ENCODE measurements at places on chromosomes 7 and 10.
A peak's percentile ranks its signal among the peaks of the same experiment; 100 is the strongest.

DNA sequence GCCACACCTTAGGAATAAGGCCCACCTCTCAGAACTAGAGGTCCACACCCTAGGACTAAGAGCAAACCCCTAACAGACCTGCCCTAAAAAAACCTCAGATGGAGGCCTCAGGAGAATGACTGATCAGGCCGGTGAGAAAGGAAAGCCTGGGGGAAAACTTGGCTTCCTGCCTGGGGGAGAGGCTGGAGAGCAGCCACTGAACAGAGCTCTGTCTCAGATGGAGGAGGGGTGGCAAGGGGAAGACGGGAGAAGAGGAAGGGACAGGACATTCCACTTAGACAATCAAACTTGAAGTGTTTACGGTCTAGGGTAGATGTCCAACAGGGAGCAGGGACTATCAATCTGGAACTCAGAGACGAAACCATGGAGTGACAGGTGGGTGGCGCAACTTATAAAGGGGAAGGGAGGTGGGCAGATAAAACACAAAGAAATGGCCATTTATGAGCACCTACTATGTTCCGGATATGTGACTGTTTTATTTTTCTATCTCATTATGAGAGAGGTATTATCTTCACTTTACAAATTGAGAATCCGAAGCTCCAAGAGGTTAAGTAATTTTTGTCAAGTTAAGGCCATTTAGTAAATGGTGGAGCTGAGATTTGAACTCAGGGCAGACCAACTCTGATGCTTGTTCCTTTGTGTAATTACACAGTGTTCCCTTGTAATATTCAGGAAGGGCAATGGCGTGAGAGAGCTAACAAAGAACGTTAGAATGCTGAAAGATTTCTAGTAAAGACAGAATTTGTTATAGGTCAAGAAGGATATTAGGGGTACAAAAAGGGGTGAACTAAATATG lies 82.6 kb downstream of the DNMBP start:
- DNase-seq: no peak

DNA sequence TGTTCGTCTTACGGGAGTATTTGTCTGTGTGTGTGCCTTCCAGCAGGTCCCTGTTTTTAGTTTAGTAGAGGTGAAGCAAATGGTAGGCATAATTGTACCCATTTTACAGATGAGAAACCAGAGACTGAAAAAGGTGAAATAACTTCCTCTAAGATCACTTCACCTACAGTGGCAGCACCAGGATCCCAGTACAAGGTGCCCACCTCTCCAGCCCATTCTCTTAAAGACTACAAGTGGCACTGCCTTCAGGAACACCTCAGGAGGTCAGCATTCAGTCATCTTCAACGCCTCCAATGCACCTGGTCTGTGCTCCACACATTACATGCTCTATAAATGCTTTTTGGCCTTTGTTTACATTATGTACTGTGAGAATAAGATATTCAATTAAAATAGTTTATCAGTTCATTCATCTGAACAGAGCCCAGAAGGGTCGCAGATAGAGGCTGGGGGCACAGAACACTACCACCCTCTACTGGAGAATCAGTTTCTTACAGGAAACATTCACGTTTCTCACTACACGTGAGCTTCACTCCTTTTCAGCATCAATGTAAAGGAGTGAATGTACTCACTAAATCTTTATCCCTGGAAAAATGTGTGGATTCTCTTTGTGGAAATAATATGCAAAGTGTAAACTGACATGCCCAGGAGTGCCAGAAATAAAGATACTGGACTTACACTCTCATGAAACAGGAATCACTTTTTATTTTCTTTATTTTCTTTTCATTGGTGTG lies 45.5 kb upstream of the ABLIM1 start:
- DNase-seq: no peak

GRCh38 chr7:45918556-45918955 lies 2.5 kb downstream of the IGFBP3 start:
- no peak for DNase-seq

DNA sequence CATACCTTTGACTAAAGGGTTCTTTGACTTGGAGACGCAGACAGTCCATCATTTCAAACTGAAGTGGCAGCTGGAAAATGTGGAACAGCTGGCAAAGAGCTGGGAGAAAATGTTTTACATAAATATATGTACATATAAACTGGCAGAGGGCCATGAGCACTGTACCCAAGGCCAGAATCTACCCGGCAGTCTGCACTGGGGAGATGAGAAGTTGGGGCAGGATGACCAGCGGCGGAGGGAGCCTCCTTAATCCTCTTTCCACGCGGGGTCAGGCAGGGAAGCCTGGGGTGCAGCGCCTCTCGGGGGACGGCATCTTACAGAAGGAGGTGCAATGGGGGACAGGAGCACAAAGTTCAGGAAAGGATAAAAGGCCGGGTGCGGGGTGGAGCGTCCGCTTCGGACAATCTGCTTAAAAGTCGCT lies 1.3 kb downstream of the GLI3 start:
- no peak for DNase-seq

GRCh38 chr7:158957921-158958491 lies 101.6 kb downstream of the DYNC2I1 start:
- DNase-seq: no peak

DNA sequence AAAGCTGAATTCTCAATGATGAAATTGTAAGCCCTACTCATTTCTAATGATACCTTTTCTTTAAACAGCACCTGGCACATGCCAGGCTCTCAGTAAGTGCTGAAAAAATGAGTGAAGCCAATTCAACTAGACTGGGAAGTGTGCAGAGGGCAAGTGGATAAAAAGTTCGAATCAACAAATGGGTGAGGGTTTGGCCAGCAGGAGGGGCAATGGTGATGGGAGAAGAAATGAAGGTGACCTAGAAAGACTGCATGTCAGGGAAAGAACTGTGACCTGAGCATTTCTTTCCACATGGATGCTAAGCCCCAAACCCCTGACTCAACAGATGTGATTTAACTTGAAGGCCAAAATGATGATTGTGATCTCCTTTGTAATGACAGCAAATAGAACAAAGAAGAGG lies 54.6 kb downstream of the DKK1 start:
- DNase-seq: no peak

GRCh38 chr10:1963341-1963740 lies 226.0 kb upstream of the ADARB2 start:
- DNase-seq: no peak

- no peak for DNase-seq
These were observed 12.5 kb upstream of the CALD1 start for GRCh38 chr7:134766779-134767519.

DNA sequence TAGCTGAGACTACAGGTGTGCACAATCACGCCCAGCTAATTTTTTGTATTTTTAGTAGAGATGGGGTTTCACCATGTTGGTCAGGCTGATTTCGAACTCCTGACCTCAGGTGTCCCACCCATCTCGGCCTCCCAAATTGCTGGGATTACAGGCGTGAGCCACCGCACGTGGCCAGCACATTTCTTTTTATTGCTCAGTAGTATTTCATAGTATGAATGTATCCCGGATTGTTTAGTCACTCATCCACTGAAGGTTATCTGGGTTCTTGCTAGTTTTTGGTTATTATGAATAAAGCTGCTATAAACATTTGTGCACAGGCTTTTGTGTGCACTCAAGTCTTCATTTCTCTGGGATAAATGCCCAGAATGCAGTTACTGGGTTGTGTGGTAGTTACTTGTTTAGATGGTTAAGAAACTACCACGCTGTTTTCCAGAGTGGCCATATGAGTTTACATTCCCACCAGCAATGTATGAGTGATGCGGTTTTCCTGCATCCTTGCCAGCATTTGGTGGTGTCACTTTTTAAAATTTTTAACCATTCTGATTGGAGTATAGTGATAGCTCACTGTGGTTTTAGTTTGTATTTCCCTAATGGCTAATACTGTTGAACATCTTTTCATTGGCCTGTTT lies 275.8 kb upstream of the LYZL1 start:
- no peak for DNase-seq

DNA sequence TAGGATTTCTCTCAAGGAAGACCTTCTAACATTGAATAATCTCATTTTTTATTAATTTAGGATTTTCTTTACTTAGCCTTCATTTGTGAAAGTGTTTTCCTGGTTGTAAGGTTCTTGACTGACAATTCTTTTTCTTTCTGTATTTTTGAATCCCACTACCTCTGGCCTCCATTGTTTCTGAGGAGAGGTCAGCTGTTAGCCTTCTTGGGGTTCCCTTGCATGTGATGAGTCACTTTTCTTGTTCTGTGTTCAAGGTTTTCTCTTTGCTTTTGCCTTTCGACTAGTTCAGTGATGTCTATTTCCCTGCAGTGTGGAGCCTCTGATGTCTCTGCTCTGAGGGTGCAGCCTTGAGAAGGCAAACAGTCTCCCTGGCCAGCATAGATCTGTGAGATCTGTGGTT lies 304.1 kb upstream of the ZNF32 start:
- DNase-seq: no peak

- no peak for DNase-seq
These were observed 473.0 kb downstream of the RPS24 start for GRCh38 chr10:78506614-78507013.

- peak; percentile 64 for DNase-seq
These were observed 88.6 kb downstream of the SPAG6 start for GRCh38 chr10:22433875-22434274.

- peak; percentile 2 for DNase-seq
These were observed 3.0 kb downstream of the SMARCD3 start for GRCh38 chr7:151245360-151246101.

DNA sequence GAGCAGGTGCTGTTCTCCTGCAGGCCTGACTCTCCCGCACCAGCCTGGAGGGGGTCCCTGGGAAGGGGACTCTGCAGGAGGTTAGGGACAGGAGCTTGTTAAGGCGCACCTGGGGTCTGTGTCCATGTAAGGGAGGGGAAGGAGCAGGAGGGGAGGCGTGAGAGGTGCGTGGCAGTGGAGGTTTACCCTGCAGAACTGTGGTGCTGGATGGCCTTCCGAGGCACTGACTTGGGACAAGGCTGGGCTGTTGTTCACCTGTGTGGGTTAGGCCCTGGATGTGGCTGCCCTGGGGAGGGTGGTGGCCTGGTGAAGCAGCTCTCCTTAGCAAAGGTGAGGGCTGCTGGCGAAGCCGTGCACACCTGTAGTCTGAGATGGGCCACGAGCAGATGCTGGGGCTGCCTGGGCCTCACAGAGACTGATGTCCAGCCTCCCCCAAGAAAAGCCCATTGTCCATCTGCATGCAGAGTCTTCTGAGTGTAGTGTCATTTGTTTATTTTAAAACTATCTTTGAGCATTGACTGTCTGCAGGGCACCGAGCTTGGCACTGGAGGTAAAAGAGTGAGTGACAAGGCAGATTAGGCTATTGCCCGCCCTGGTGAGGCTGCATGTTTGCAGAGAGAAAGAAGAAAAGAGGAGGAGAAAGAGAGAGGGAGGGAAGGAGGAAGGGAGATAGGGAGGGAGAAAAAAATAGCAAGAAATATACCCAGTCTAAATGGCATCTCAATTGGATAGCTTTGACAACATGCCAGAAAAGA lies 225.3 kb downstream of the GLRX3 start:
- DNase-seq: no peak

GRCh38 chr7:68821846-68822245 lies 776.4 kb upstream of the AUTS2 start:
- DNase-seq: no peak

DNA sequence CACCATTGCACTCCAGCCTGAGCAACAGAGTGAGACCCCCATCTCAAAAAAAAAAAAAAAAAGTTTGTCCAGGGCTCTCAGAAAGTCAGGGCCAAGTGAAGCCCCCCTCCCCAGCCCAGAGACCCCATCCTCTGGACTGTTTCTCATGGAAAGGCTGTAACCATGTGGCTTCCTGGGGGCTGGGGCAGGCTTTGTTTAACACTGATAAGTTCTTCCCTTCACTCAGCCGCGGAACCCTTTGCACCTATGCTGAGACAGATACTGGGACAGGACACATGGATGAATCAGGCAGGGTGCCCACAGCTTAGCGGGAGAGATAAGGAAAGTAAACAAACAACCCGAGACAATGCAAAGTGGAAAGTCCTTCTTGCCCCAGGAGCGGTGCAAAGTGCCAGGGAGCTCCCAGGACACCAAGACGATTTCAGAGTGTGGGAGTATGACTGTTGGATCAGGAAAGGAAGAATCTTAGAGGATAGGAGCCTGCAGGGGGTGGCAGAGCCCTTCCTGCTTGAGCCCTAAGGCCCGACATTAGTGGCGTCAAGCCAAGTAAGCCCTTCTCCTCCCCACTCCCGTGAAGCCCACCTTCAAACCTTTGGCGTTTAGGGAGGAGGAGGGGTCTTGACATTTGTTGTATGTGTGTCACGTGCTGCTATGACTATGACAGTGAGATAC lies 11.6 kb downstream of the MLXIPL start:
- no peak for DNase-seq

- DNase-seq: peak; percentile 12
These were observed 129.4 kb downstream of the SLC16A9 start for GRCh38 chr10:59580026-59580863.

- no peak for DNase-seq
These were observed 251.6 kb downstream of the DIP2C start for GRCh38 chr10:437698-438490.

DNA sequence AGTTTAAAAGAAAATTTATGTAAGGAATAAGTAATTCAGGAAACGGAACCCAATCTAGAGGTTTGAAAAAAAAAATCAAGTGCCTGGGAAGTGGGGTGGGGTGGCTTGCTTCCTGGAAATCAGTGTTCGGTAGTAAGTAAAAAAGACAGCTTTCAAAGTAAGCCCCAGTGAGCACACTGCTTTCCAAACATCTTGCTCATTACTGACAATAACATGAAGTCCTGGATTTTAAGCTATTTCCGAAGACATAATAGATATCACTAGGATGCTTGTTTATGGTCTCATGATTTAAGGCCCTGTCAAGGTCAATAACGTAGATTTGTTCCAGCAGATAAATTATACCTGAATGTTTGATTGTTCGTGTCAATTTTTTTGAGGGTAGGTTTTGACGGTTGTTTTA lies 1.3 kb downstream of the STAMBPL1 start:
- no peak for DNase-seq
